B cell (primary cell): ENCODE measurements at places on chromosomes 4 and X. TPM values are rescaled to one million over a fixed set of nuclear protein-coding genes. Genes with fewer than 3 reads are reported as not detected.

Gene HMX1
- polyA plus RNA-seq: not detected in 2 replicates

Gene FGD1
- polyA plus RNA-seq: 0.03 TPM in 1 of 2 replicates, not detected in the other

Gene P2RY8
- polyA plus RNA-seq: 64.8 and 72.3 TPM in 2 replicates

Gene HERC5
- polyA plus RNA-seq: 1.9 and 3.2 TPM in 2 replicates

Gene GAGE12J
- polyA plus RNA-seq: not detected in 2 replicates

Gene PPM1K
- 80.2 and 89.9 TPM in 2 replicates for polyA plus RNA-seq

Gene EDA2R
- polyA plus RNA-seq: 0.16 and 0.49 TPM in 2 replicates

Gene LRCH2
- polyA plus RNA-seq: not detected in 2 replicates

Gene RRH
- 0.12 and 0.28 TPM in 2 replicates for polyA plus RNA-seq

Gene TMEM31
- 0.23 and 0.25 TPM in 2 replicates for polyA plus RNA-seq

Gene FAM13A
- polyA plus RNA-seq: 0.51 and 0.61 TPM in 2 replicates

Gene LRIT3
- 0.13 and 0.21 TPM in 2 replicates for polyA plus RNA-seq

Gene ING2
- 7.8 and 10.2 TPM in 2 replicates for polyA plus RNA-seq

Gene FMR1
- polyA plus RNA-seq: 19.1 and 48.1 TPM in 2 replicates

Gene NLRP2B
- 0.03 TPM in 1 of 2 replicates, not detected in the other for polyA plus RNA-seq

Gene MAGIX
- 0.78 and 1.2 TPM in 2 replicates for polyA plus RNA-seq

Gene F8
- 0.69 and 0.86 TPM in 2 replicates for polyA plus RNA-seq

Gene SH2D1A
- 0.04 and 0.25 TPM in 2 replicates for polyA plus RNA-seq

Gene XAGE2
- polyA plus RNA-seq: not detected in 2 replicates

Gene DNAAF6
- not detected in 2 replicates for polyA plus RNA-seq

Gene SPANXN1
- polyA plus RNA-seq: not detected in 2 replicates

Gene RS1
- polyA plus RNA-seq: not detected in 2 replicates

Gene NMU
- not detected in 2 replicates for polyA plus RNA-seq

Gene EMCN
- polyA plus RNA-seq: not detected in 2 replicates

Gene GPR173
- 0.12 and 0.50 TPM in 2 replicates for polyA plus RNA-seq

Gene TFDP3
- not detected in 2 replicates for polyA plus RNA-seq

Gene POU4F2
- not detected in 2 replicates for polyA plus RNA-seq

Gene BGN
- not detected in 2 replicates for polyA plus RNA-seq

Gene SPACA5
- not detected in 2 replicates for polyA plus RNA-seq
